ENCODE measurements at places on chromosomes 13 and 19.

DNA sequence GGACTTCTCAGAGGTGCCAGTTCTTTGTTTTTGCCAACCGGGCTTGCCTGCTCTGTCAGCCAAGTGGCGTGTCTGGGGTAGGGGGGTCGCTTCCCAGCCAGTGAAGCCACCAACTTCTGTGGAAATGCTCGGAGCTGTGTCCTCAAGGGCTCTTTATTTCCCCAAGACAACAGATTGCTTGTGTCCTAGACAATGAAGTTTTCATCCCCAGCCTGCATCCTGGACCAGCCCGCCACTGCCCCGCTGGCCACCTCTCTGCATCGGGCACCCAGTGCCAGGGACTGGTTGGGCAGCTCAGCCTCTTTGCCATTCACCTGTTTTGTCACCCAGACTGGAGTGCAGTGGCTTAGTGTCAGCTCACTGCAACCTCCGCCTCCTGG lies 3.7 kb downstream of the RAB11B start:
- no peak for DNase-seq

DNA sequence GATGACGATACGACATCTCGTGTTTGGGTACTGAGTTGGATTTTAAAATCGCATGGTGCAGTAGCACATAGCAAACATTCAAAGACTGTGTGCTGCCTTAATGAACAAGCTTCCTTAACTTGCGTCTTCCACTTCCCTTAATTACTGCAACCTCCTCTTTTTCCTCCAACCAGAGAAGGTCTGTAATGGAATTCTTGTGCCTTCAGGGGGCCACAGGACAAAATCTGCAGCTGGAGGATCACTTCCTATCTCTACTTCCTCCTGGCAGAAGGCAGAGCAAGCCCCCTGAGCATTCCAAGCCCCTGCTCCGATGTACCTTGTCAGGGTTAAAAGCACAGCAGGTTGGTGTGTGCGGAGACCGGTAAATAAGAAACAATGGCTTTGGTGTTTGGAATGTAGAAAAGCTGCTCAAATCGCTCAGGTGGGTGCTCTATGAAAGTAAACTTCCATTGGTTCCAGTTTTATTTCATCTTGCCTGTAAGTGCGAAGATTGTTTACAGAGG lies 151.3 kb upstream of the UQCRFS1 start:
- DNase-seq = no peak

- no peak for DNase-seq
Measured at GRCh38 chr19:45130888-45131615, 29.7 kb downstream of the NKPD1 start.

GRCh38 chr13:114111577-114111976 lies 20.8 kb downstream of the RASA3 start:
- DNase-seq = no peak

DNA sequence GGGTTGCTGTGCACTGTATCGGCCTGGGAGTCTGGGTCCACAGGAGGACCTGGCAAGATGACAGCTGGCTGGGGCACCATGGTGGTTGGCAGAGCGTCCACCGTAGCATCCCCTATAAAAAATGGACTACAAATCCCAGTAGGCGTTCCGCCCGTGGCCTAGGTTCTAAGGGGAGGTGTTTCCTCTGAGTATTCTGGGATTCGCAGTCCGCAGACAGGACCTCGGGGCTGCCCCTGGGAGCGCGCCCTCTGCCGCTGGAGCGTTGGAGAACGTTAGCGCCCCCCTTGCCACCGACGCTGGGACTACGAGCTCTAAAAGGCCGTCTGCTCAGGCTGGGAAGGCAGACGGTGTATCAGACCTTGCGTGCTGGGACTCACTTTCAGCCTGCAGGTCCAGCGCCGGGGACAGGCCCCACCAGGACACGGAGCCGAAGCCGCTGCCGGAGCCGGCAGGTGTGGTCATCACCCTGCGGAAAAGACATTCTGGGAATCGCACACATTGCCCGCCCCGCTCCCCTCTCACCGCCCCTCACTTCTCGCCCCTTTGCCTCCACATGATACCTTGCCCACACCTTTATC lies 372 bp downstream of the DNAAF3 start:
- no peak for DNase-seq
